Activated CD4-positive, alpha-beta T cell treated with anti-CD3 and anti-CD28 coated beads, Interleukin-2, amount 10 ng/mL, durations not matched to agents 24 days and 14 days (primary cell): ENCODE measurements at places on chromosomes 7 and 10.

DNA sequence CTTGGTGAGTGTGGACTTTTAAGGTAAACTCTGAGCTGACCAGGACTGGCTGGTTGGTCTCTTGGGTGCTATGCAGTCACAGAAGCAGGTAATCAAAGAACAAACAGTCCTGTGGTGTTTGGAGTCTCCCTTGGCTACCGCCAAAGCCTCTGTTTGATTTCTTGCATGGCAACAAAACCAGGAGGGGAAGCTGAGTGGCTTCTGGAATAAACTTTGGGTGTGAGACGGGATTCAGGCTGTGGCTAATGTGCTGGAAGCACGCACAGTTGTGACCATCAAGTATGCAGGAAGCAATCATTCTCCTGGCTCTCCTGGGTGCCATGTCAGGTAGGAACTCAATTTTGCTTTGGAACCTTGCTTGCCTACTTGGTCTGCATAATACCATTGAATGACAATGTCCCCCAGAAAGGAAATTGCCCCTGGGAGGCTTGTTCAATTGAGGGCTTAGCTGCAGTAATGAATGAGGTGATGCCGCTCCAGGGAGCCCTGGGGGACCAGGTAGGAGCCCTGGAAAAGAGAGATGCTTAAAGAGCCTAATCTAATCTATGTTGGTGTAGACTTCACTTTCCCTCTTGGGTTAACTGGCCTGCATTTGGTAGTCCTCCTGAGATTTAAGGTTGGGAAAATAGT lies at the start of gene CDHR3:
TSS of gene CDHR3 (plus strand) at position 227 of the 630 bp plus-strand sequence. CDS start at position 282, 55 bp downstream.
- DNase-seq: no peak

DNA sequence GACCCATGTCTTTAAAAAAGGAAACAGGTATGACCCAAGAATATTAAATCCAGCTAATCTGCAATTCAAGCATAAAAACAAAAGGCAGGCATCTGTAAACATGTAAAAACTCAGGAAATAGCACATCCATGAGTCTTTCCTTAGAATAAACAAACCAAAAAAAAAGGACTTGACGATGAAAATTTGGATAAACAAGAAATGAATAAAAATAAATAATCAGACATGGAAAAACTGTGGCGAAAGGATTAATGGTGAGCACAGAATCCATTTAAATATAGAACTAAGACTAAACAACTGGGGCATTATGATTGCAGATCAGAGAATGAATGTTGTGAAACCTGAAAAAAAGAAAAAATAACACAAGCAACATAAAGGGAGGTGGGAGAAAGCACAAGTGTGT lies 170.1 kb downstream of the DOCK4 start:
- DNase-seq: no peak

DNA sequence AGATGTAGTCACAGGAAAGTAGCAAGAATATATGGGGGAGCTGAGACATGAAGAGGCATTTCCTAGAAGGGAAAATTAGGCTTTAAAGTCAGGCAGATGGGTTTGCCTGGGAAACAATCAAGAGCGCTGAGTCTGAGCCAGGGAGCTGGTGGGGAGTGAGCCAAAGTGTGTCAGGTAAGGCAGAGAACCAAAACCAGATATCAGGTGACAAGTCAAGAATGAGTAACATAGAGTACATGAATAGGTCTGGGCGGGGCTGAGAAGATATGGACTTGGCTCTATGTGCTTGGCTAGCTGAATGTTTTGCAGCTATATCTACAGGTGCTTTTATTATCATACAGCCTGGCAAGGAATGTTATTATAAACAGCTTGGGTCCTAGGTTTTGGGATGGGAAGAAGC lies 49.3 kb downstream of the GPR141 start:
- DNase-seq: no peak

DNA sequence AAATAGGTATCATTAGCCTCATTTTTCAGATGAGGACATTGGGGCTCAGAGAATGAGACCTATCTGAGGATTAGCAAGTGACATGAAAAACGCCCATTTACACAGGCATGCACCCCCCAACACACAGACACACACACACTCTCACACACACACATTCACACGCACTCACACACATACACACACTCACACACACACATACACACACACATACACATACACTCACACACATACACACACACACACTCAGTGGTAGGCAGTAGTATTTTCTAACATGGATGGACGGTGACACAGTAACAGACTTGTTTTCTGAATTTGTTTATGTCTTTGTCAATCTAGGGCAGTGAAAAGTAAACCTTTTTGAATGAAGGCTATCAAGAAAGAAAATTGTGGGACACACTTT lies 21.3 kb downstream of the DGKI start:
- DNase-seq: no peak

- DNase-seq: no peak
Measured at GRCh38 chr10:49627644-49628247, 13.9 kb downstream of the CHAT start.

- DNase-seq: no peak
Measured at GRCh38 chr10:80528185-80528700, 9.5 kb upstream of the SH2D4B start.

DNA sequence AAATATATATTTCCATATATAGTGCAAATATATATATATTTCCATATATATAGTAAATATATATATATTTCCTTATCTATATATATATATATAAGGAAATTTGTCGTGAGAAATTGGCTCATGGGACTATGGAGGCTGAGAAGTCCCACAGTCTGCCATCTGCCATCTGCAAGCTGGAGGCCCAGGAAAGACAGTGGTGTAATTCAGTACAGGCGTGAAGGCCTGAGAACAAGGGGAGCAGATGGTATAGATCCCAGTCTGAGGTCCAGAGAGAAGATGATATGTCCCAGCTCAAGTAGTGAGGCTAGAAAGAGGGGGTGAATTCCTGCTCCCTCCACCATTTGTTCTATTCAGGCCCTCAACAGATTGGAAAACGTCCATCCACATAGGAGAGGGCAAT lies 78.9 kb downstream of the MTPN start:
- DNase-seq: no peak

- DNase-seq: no peak
Measured at GRCh38 chr7:155594961-155595366, 48.6 kb upstream of the CNPY1 start.
